NCI-H1417 (cell line): ENCODE measurements at places on chromosomes 6 and 20.

GRCh38 chr20:10863337-10864060 is 189.7 kb upstream of the JAG1 start:
- DNase-seq = no peak

- no peak for DNase-seq
Measured at GRCh38 chr6:157683707-157684106, 139.3 kb upstream of the SNX9 start.

DNA sequence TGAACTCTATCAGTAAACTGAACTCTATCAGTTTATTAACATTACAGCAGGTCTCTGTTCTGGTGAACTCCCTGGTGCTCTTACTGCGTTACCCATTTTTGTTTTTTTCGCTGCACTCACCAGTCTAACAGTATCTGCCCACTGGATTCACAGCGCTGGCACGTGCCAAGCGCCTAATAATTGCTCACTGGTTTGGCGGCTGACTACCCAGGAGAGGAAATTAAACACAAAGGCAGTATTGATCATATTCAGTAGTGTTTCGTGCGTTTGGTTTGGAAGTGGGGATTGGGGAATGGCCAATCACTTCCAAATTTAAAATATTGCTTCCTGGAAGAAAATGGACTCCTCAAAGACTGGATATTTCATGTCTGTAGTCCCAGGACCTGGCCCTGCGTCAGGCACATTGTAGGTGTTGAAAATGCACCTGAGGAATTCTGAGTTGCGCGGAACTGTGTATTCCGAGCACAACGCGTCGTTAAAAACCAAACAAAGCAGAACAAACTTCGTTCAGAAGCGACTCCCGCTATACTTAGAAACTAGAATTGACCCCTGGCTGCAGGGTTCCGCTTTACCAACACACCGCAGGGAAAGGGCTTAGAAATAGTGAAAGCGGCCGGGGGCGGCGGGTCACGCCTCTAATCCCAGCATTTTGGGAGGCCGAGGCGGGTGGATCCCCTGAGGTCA is 1.1 kb upstream of the RPS12 start:
- peak; percentile 63 for DNase-seq

GRCh38 chr6:166638573-166638964 is 11.5 kb upstream of the RPS6KA2 start:
- no peak for DNase-seq

DNA sequence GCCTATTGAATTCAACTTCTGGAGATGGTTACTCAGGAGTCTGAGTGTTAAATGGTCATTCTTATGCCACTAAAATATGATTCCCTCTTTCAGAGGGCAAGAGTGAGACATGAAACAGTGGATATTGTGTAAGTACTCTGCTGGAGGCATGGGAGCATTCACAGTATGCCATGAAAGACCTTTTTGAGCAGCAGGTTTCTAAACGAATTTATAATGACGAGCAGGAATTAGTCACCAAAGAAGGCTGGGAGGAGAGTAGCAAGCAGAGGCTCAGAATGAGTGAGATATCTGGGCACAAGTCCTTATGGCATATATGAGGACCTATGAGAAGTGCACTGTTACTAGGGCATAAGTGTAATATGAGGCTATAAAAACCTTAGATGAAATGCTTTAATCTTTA is 10.9 kb upstream of the MYB start:
- no peak for DNase-seq

DNA sequence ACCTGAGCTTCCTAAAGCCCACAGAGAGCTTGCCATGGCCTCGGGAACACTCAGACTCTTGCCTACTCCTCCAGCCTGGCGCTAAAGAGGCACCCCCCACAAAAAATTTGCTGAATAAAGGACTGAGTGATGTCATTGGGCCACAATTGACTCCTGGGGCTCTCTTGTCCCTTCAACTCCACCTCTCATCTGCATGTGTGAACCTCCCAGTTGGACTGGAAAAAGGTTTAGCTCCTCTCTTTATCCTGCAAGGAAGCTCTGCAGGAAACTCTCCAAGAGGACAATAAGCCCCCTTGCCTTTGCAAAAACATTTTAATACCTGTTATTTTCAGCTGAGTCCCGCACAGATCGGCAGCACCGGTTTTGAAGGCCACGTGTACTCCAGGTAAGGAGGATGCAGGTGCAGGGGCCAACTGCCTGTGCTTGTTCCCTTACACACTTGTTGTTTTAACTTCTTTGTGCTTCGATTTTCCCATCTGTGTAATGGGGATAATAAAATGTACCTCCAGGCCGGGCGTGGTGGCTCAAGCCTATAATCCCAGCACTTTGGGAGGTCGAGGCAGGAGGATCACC is 107.3 kb downstream of the TFAP2C start:
- no peak for DNase-seq

DNA sequence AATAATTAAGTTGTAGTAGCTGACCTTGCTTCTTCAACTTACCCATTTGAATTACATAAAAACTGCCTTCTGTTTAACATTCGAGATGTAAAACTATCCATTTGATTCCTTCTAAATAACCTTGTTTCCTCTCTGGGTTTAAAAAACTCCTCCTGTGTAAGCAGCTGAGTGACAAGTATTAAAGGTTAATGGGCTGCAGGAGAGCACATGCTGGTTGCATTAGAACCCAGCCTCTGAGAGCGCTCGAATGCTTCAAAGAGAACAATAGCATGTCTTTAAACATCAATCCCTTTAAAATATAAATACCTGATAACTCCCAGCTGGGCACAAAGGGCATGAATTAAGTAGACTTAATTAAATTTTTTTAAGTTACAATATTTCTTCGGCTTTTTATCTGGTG is 215.8 kb downstream of the EYA4 start:
- DNase-seq = peak; percentile 43
